NCI-H1092 treated with DMSO at 0.1 percent for 48 hours (cell line): ENCODE measurements at places on chromosomes 12 and 14.

DNA sequence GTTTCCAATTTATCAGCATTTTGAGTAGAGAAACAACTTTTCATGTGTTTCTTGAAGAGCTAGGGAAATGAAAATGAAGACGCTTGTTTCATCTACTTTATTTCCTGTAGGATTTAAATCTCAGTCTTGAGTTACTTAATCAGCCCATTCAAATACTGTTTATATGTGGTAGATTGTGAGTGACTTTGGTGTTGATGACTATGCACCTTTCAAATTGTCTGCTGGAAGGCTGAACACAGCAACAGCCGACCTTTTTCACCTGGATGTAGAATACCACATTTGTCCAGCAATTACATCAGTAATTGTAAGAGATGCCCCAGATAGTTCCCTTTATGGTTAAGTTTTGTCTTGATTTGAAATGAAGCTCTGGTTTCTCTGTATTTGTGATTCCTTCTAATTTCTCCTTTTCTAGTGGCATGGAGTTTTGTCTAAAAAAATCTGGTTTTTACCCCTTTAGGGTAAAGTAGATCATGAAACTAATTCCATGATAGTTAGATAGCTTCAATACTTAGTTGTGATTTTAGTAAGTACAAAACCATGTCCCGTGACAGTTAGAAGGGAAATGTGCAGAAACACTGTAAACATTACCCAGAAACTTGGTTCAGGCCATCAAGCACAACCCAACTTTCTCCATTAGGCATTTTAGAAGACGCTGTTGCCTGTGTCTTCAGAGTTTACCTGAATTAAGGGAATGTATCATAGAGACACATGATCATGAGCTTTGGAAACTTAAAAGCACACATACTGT lies 165.0 kb downstream of the SRGAP1 start:
- DNase-seq, result no peak

- DNase-seq, result no peak
These were observed 4.7 kb downstream of the GPX2 start for GRCh38 chr14:64937821-64938193.

DNA sequence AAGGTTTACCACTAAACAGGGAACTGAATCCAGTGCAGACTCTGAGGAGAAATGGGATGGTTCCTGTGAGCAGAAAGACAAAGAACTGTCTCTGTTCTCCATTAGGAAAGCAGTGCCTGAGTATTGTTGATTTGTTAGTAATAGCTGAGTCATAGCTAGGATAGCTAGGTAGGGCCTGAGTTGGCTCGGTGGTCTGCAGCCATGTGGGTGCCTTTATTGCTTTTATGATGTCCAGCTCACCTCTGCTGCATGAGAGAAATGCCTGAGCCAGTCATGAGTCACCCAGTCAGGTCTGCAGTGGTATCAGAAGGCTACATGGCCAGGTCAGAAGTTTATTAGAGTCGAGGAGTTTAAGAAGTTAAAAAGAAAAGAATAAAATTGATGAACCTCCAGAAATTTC lies 24.2 kb downstream of the TRHDE start:
- DNase-seq, result no peak

- no peak for DNase-seq
These were observed 27.4 kb upstream of the GARIN6 start for GRCh38 chr12:99620159-99620479.

DNA sequence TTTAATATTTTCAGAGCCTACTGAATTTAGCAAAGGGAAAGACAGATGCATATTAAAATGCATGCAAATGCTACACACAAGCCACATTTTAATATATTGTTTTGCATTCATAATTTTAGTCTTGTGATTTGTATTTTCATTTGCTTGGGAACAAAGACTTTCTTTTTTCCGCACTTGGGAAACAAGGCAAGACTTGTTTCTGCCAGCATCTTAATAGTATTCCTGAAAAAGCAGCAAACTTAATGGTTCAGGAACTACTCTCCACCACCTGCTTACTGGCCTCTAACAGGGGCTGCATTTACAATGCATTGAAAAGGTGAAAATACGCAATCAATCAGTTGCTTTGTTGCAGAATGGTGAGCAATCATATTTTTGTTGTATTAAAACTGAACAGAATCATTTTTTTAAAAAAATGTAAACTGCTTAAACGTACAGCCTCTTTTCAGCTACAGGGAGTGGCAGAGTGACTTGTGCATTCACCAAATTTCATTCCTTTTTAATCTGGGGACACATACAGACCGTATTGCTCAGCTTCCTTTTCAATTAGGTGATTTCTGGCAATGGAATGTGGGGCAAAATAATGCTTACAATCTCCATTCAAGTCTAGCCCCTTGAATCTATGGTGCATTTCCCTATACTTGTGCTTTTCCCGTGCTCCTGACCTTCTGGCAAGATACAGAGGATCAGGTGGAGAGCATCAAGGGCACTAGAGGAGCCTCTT lies 144.1 kb upstream of the BTG1 start:
- DNase-seq, result no peak

DNA sequence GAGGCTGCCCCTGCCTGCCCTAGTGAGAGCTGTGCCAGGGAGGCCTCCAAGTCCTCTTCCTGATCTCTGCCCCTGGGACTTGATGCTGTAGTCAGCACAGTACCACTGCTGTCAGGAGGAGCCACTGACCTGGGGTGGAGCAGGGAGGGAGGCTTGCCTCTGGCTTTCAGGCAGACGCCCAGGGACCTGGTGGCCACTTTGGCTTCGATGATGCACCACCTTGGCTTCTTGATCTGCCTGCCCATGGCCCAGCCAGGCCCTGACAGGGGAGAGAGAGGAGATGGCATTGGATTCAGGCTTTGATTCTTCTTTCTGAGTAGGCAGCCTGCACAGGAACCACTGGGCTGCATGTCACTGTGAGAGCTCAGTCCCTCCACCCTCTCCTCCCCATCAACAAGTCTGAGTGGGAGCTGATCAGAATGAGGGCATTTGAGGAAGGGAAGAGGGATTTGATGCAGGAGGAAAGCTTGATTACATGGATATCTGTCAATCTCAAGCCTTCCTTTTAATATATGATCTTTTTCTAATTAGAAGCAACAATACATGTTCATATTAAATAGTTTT lies 24.7 kb downstream of the TMEM63C start:
- peak; percentile 31 for DNase-seq

- DNase-seq, result no peak
These were observed 24.9 kb downstream of the PPM1A start for GRCh38 chr14:60273956-60274355.

DNA sequence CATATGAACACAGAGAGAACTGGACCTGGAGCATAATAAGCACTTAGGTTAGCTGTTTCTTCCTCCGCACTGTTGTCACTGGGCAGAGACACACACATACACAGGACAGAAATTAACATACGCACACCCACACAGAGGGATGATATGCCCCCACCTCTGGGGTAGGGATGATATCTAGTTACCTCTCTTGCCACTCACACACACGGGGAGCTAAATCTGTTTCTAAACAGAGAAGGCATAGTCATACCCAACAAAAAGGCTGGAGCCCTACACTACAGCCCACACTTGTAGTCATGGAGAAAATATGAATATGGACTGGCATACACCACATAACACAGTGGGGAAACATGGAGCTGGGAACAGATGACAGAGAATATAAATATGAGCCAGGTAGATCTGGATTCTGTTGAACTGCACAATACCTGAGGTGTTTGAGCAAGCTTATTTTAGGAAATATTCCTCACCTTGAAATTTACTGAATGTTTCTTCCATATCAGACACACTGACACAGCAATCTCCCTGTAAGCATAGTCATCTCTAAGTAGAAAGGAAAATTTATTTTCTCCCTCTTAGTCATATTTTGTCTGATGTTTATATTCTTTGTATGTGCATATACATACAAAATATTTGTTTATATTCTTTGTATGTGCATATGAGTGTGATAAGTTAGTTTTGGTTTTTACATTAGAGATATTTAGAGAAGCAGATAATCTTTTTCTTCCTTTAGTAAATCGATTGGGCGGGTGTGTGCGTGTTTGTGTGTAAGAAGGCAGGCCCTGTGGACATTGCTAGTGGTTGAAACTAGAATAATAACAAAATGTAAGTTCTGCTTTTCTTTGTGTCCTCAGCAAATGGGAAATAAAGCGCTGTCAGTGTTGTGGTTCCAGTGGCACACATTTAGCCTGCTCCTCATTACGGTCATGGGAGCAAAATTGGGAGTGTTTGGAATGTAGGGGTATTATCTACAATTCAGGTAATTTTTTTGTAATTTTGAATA lies 20.9 kb upstream of the SCFD1 start:
- no peak for DNase-seq

DNA sequence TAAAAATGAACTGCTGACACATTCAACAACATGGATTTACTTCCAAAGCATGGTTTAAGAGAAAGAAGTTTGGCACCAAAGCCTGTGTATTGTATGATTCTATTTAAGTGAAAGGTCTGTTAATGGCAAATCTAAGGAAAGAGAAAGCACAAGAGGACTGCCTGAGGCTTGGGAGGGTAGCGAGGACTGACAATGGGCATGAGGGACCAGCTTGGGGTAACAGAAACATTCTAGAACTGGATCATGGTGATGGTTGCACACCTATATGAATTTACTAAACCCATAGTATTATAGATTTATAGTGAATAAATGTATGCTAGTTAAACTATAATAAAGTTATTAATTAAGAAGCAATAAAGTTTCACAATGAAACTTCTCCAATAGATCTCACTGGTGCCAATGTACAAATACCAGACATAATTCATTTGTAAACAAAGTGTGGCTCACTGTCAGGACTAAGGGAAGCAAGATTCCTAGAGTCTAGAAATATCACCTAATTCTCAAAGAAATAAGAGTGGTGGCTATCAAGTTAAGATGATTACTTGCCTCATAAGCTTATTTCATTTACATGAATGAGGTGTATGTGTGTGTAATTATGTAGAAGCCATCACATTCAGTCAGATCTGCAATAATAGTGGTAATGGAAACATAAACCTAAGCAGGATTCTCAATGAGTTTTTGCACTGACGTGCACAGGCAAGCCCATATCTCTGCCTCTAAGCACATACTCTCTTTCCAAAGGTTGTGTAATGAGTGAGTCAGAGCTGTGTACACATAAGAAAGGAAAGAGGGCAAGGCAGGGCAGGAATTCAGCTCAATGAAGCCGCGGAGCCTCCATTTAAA lies 353.4 kb downstream of the KCNH5 start:
- DNase-seq, result peak; percentile 40

GRCh38 chr12:40049268-40049667 lies 56.6 kb downstream of the SLC2A13 start:
- DNase-seq, result no peak

GRCh38 chr14:92456215-92457015 lies 57.2 kb upstream of the RIN3 start:
- DNase-seq, result peak; percentile 33
